ENCODE measurements at places on chromosomes 2 and 18. TPM values are rescaled to one million over a fixed set of nuclear protein-coding genes. Genes with fewer than 3 reads are reported as not detected.

ARL5A gene
- total RNA-seq = 32.9 TPM

ACMSD gene
- not detected for total RNA-seq

ANKRD36B gene
- 26.7 TPM for total RNA-seq

ELMOD3 gene
- total RNA-seq = 27.9 TPM

SERPINB2 gene
- total RNA-seq = 3.9 TPM

LHCGR gene
- not detected for total RNA-seq

ARHGEF33 gene
- 0.50 TPM for total RNA-seq

FARP2 gene
- total RNA-seq = 29.3 TPM

ASIC4 gene
- under 0.01 TPM for total RNA-seq

PARD3B gene
- 20.6 TPM for total RNA-seq

TCF7L1 gene
- total RNA-seq = 0.83 TPM

FBXO36 gene
- 3.5 TPM for total RNA-seq

COQ10B gene
- 41.9 TPM for total RNA-seq

AMER3 gene
- not detected for total RNA-seq

UPP2 gene
- not detected for total RNA-seq

TTC39C gene
- 32.6 TPM for total RNA-seq

TTR gene
- total RNA-seq = not detected

PAX8 gene
- total RNA-seq = 0.51 TPM

TXNDC2 gene
- total RNA-seq = not detected

RIT2 gene
- not detected for total RNA-seq

NOSTRIN gene
- total RNA-seq = not detected

C1QL2 gene
- total RNA-seq = not detected

HOXD8 gene
- total RNA-seq = not detected

IL18R1 gene
- total RNA-seq = 5.4 TPM

OSBPL6 gene
- 2.1 TPM for total RNA-seq

PLA2R1 gene
- total RNA-seq = 8.3 TPM

TUBA4A gene
- total RNA-seq = 7.7 TPM

FASTKD2 gene
- total RNA-seq = 37.8 TPM

SERPINB4 gene
- not detected for total RNA-seq

CCDC178 gene
- total RNA-seq = under 0.01 TPM

COL4A4 gene
- total RNA-seq = 0.51 TPM

SCYGR4 gene
- not detected for total RNA-seq

SCN7A gene
- 23.6 TPM for total RNA-seq

TDRD15 gene
- not detected for total RNA-seq

PDCD1 gene
- not detected for total RNA-seq

CD8B2 gene
- total RNA-seq = not detected

FBXO15 gene
- 0.83 TPM for total RNA-seq
